ENCODE measurements at places on chromosomes 12 and 14.

DNA sequence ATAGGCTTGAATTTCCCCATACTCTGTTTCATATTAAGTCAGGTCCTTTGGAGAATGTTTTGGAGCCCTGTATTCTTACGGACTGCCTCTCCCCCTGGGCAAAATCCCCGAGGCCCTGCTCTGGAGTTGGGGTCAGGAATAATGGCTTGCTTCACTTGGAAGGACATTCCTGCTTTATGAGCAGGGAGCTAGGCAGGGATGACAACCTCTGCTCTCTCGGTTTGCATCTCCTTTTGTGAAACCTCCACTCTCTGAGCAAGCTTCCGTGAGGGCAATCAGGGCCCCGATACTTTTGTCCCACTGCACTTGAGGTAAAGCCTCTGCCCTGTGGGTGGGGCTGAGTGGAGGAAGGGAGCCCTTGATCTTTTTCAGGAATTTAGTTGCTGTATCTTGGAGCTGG, 19.3 kb downstream of the OS9 start:
- DNase-seq = no peak

- DNase-seq = no peak
Observed at GRCh38 chr14:102238131-102238530, 66.8 kb downstream of the MOK start.

- no peak for DNase-seq
Observed at GRCh38 chr14:34252227-34252626, 209.8 kb downstream of the SPTSSA start.

DNA sequence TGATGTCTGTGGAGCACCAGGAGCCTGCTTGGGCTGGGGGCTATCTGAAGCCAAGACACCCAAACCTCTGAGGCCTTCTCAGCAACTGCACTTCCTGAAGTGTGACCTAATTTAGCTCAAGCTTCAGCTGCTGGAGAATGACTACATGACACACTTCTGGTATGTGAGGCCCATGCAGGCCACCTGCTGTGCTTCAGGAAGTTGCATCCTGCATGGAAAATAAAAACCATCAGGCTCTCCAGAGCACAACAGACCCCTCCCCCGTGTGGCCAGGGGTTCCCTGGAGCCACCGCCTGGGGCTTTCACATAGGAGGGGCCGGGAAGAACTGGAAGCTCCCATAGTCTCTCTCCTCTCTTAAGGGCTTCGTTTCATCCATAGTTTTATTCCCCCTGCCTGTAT, 217.7 kb downstream of the SLC15A4 start:
- DNase-seq = no peak

GRCh38 chr14:49897965-49898364, 5.1 kb downstream of the ARF6 start:
- no peak for DNase-seq

DNA sequence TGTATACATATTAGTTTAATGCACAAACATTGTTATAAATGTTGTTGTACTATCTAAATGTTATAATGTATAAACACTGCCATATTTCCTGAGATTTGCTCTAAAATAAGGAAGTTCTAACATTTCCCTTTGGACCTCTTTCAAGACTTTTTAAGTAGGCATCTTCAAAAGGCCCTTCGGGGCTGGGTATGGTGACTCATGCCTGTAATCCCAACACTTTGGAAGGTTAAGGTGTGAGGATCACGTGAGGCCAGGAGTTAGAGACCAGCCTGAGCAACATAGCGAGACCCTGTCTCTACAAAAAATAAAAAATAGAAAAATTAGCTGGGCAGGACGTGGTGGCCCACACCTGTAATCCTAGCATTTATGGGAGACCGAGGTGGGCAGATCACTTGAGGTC, 35.5 kb downstream of the FBLN5 start:
- no peak for DNase-seq

Data from bone marrow (tissue), 2 donors.